ENCODE measurements at places on chromosomes 5 and 9. TPM values are rescaled to one million over a fixed set of nuclear protein-coding genes. Genes with fewer than 3 reads are reported as not detected.
A peak's percentile ranks its signal among the peaks of the same experiment; 100 is the strongest.

CMYA5 gene
- total RNA-seq: 0.90 TPM

PAPPA gene
- total RNA-seq: 12.4 TPM

- H3K27me3 ChIP-seq: no peaks in the 10 kb centered on the region
- H3K36me3 ChIP-seq: no peaks in the 10 kb centered on the region
- H3K4me1 ChIP-seq: no peaks in the 10 kb centered on the region
- no peak overlapping the region for H3K4me3 ChIP-seq
- no peak overlapping the region for H3K27ac ChIP-seq
These were observed 535.3 kb downstream of the EFNA5 start for GRCh38 chr5:107135391-107135790.

KIF27 gene
- 1.6 TPM for total RNA-seq

GRCh38 chr5:9956725-9957124 is 293.0 kb downstream of the ATPSCKMT start:
- no peak for DNase-seq
- no peak overlapping the region for H3K4me3 ChIP-seq
- H3K4me1 ChIP-seq: no peaks in the 10 kb centered on the region
- no peaks in the 10 kb centered on the region for H3K36me3 ChIP-seq

GRCh38 chr5:99928490-99928889 is 606.7 kb upstream of the FAM174A start:
- H3K4me3 ChIP-seq: no peak overlapping the region
- H3K36me3 ChIP-seq: no peaks in the 10 kb centered on the region

DNA sequence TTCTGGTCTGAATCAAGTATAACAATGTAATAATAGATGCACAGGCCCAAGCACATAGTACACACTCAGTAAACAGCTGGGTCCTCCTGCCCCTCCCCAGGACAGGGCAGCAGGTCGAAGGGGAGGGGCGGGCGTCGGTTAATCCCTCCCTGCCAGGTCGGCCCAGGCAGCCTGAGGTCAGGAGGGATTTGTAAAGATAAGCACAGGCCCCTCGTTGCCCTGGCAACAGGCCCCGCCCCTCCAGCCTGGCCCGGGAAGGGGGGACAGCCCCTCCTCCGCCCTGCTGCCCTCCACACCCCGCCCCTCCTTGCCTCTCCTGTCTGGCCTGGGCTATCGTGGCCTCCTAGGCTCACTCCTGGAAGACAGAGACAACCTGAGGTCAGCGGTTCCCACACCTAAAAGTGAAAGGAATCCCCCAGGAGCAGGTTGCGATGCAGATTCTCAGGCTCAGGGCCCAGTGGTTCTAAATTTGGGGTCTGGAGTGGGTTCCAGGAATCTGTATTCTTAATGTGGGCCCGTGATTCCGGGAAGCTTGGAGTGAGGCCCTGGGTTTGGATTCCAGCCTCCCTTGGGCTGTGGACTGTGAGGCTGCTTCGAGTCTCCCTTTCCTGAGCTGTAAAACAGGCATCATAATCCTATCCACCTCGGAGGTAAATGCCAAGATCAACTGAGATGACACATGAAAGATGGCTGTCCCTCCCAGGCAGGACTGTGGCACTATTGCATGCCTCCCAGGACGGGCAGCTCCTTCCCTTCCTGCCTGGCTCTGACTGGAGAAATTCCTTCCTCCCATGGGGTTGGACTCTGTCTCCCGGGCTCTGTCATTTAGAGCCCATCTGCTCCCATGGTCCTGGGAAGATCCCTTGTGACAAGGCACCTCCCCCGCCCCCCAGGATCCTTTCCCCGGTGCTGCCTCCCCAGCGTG is 4.4 kb downstream of the CRB2 start:
- peaks cover 11% of the 10 kb centered on the region for H3K4me1 ChIP-seq
- H3K27ac ChIP-seq: no peak overlapping the region
- peaks cover 23% of the 10 kb centered on the region for H3K27me3 ChIP-seq
- DNase-seq: no peak

GRCh38 chr9:137279741-137280473 is 2.4 kb downstream of the TOR4A start:
- no peak overlapping the region for H3K4me3 ChIP-seq
- peaks cover 21% of the 10 kb centered on the region for H3K4me1 ChIP-seq
- DNase-seq: no peak
- H3K36me3 ChIP-seq: peaks cover 29% of the 10 kb centered on the region
- no peak overlapping the region for H3K27ac ChIP-seq

DNA sequence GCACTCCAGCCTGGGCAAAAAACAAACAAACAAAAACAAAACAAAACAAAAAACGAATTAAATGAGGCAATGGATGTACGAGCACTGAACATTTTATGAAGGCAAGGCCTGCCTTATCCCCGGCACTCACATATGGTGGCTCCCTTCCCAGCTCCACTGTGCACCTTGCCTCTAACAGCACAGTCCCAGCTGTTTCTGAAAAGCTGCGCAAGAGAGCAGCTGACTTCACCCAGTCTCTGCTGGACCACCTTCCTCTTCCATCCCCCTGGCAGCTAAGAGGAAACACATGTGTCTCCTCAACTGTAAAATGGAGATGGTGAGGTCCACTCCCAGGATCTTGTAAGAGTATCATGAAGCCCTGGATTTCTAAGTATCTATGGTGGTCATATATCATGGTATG is 100.7 kb downstream of the KLF4 start:
- peaks cover 9% of the 10 kb centered on the region for H3K27me3 ChIP-seq
- no peak overlapping the region for H3K27ac ChIP-seq
- DNase-seq: no peak
- no peaks in the 10 kb centered on the region for H3K36me3 ChIP-seq

DNA sequence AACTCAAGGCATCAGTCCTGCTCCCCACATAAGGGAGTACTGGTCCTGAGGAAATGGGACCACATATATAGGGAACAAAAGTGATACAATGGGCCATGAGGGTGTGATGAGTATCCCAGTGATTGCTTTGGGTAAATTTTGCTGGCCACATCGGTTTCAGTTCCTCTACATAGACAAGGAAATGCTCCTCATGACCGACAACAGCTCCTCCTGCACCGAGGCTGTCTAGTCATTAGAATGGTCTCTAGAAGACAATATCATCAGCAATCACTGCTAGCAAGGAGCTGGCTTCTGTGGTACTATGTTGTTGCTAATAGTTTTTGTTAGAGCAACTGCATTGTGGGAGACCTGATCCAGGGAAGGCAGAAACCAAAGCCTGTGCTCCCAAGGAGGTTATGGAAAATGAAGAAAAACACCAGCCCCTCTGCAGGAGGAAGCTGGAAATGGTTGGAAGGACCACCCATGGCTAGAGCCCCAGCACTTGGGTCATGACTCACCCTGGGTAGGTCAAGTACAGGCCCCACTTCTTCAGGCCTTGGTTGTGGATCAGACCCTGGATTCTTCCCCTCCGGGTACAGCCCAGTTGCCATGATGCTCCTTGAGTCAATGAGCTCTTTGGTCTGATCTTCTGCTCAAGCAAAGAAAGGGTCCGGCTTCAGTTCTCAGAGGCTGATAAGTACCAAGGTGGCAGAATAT is 3.4 kb upstream of the CTSL start:
- H3K36me3 ChIP-seq: no peaks in the 10 kb centered on the region
- H3K4me1 ChIP-seq: no peaks in the 10 kb centered on the region
- H3K27me3 ChIP-seq: no peaks in the 10 kb centered on the region
- no peak overlapping the region for H3K27ac ChIP-seq
- DNase-seq: no peak

DNA sequence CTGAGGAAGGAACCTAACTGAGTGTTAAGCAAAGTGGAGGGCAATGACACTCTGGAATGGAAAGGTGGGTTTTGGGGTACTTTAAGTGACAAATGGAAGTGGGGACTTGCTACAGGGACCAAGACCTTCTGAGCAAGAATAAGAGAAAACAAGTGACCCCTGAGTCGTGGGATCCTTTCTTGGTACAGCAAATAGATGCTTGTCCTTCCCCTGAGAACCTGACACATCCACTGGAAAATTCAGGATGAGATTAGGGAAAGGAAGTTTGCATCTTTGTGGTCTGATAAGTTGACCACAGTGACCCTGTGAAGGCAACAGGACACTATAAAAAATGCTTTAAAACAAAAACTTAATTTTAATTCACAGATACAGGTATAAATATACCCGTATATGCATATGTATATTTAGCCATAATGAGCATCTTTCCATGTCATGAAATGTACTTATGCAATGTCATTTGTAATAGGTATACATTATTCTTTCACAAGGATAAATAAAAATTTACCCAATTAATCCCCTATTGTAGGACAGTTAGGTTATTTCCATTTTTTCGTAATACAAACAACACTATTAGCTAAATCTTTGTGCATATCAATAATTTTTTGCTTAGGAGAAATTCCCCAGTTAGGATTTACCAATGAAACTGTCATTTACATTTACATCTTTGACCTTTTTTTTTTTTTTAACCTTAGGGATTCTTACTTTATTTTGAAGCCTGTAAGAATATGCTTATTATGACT is 2.0 kb upstream of the IRF1 start:
- H3K36me3 ChIP-seq: peaks cover 12% of the 10 kb centered on the region
- H3K4me1 ChIP-seq: peaks cover 33% of the 10 kb centered on the region
- no peak overlapping the region for H3K27ac ChIP-seq
- no peak overlapping the region for H3K4me3 ChIP-seq

- H3K27me3 ChIP-seq: no peaks in the 10 kb centered on the region
- H3K4me1 ChIP-seq: peaks cover 7% of the 10 kb centered on the region
- DNase-seq: peak; percentile 91
- H3K4me3 ChIP-seq: no peak overlapping the region
These were observed 334.7 kb downstream of the FBXL7 start for GRCh38 chr5:15834596-15835245.

DNA sequence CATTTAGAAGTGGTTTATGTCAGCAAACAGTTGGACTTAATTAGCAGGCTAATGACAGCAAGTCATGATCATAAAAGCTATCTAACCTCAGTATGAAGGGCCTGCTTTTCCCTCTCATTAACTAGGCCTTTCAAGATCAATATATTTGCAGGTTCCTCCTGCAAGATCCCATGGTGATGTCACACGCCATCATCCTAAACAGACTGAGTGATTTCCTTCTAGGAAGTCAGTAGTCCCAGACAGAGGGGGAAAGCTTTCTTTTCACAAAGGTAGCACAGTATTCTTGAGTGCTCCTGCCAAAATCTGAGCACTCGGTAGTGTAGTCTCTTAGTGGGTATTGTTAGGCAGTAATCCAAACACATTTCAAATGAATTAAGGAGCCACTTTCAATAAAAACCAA is 52.5 kb downstream of the UIMC1 start:
- DNase-seq: no peak
- no peak overlapping the region for H3K27ac ChIP-seq
- no peaks in the 10 kb centered on the region for H3K27me3 ChIP-seq
- no peak overlapping the region for H3K4me3 ChIP-seq

CYLC2 gene
- total RNA-seq: not detected

FAM219A gene
- total RNA-seq: 4.8 TPM

DNA sequence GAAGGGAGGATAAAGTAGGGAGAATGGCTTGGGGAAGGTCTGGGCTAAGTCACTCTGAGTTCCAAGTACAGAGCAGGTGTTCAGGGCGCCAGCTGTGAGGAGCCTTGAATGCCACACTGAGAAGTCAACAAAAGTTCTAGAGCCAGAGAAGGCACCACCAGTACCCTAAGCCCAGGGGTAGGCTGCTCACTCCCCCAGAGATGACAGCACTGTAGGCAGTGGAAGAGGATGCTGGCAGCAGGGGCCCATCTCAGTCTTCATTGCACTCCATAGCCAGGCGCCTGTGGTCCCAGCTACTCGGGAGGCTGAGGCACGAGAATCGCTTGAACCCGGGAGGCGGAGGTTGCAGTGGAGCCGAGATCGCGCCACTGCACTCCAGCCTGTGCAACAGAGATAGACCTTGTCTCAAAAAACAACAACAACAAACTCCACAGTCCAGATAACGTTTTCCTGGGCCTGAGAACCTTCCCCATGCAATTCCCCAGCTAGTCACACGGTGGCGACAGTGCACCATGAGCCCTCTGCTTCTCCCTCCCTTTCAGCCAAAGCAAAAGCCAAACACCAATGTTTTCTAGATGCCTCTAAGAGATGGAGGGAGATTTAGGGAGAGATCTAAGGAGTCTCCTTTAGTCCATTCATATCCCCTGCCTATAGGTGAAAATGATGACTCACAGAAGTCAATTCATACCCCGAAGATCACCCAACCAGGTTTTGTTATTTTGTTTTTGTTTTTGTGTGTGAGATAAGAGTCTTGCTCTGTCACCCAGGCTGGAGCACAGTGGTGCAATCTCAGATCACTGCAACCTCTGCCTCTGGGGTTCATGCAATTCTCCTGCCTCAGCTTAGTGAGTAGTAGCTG is 19.8 kb upstream of the NSD1 start:
- H3K27ac ChIP-seq: no peak overlapping the region
- DNase-seq: peak; percentile 63
- no peaks in the 10 kb centered on the region for H3K4me1 ChIP-seq
- H3K36me3 ChIP-seq: no peaks in the 10 kb centered on the region
- H3K4me3 ChIP-seq: no peak overlapping the region
- H3K27me3 ChIP-seq: no peaks in the 10 kb centered on the region

- H3K27ac ChIP-seq: no peak overlapping the region
- DNase-seq: no peak
- no peaks in the 10 kb centered on the region for H3K4me1 ChIP-seq
- H3K36me3 ChIP-seq: no peaks in the 10 kb centered on the region
- H3K27me3 ChIP-seq: no peaks in the 10 kb centered on the region
These were observed 749.8 kb upstream of the GRAMD2B start for GRCh38 chr5:125673359-125673950.

FRMPD1 gene
- total RNA-seq: not detected

TRIO gene
- 487 TPM for total RNA-seq

GRCh38 chr5:77167695-77168121 is 42.8 kb upstream of the PDE8B start:
- H3K4me1 ChIP-seq: peaks cover 20% of the 10 kb centered on the region
- peak; percentile 92 for DNase-seq
- no peak overlapping the region for H3K4me3 ChIP-seq
- H3K27ac ChIP-seq: peak overlapping the region; percentile 26
- peaks cover 4% of the 10 kb centered on the region for H3K27me3 ChIP-seq
- H3K36me3 ChIP-seq: no peaks in the 10 kb centered on the region

DNA sequence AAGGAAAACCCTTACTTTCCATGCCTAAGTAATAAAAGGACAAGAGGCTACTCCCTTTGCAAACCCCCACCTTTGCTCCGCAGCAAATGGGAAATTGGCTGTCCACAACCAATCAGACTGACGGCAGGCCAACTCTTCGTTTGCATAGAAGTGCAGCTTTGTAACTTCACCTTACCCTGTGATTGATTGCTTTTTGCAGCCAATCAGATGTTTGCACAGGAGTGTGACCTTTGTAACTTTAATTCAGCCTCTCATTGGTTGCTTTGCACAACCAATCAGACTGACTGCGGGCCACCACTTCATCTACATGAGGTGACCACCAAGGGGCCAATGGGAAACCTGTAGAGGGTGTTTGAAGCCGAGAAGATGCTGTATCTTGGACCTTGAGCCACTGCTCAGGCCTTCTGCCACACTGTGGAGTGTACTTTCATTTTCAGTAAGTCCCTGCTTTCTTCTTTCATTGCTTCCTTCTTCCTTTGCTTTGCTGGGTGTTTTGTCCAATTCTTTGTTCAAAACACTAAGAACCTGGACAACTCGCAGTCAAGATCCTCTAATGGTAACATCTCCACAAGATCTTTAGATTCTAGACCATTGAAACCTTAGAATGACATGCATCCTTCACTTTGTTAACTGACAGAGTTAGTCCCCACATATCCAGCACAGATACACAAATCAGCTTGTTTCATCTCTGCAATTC is 51.3 kb upstream of the FREM1 start:
- no peak for DNase-seq
- no peaks in the 10 kb centered on the region for H3K36me3 ChIP-seq
- no peaks in the 10 kb centered on the region for H3K27me3 ChIP-seq

PCDHGB4 gene
- total RNA-seq: 16.4 TPM
